ENCODE measurements at places on chromosomes 2 and 18.

GRCh38 chr2:134636714-134637113 is 82.1 kb downstream of the TMEM163 start:
- no peak for DNase-seq

DNA sequence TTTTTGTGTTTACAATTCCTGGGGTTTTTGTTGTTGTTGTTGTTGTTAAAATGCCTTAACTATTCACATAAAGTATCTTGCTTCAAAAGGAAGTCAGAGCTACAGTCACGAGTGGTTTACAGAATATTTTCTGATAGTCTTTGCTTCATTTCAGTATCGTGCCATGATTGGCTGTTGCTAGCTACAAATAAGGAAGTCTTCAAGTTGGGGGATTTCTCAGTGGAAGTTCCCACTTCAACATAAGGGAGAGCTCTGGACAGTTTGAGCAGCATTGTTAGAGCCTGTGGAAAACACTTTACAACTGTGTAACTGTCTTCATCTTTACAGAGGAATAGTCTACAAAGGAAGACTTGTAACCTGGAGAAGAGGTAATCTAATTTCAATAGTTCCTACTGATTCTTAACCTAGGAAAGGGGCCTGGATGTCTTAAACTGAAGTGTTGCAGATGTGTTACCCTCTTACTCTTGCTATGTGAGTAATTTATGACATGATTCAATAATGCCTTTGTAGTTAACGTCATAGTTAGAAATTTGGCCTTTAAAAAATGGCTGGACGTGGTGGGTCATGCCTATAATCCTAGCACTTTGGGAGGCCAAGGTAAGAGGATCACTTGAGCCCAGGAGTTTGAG is 23.4 kb upstream of the TANK start:
- no peak for DNase-seq

DNA sequence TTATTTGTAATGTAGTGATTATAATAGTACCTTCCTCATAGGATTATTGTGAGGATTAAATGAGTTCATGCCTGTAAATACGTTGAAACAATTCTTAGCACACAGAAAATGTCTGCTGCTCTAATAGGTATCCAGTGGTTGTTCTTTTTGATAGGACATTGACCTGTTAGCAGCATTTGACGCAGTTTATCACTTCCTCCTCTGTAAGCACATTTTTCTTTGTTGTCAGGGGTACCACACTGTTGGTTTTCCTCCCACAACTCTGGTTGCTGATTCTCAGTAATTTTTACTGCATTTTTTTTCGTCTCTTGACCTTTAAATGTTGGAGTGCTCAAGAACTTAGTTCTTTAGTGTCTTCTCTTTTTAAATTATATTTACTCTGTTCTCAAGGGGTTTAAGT is 15.4 kb downstream of the PPM1B start:
- no peak for DNase-seq

- peak; percentile 57 for DNase-seq
Measured at GRCh38 chr18:59697236-59697932, at the start of gene CCBE1. TSS of gene CCBE1 (minus strand) at chr18:59697423.

GRCh38 chr2:9214873-9215272 is 8.3 kb downstream of the ASAP2 start:
- no peak for DNase-seq

- no peak for DNase-seq
Measured at GRCh38 chr2:236964291-236964690, 121.4 kb upstream of the COPS8 start.

DNA sequence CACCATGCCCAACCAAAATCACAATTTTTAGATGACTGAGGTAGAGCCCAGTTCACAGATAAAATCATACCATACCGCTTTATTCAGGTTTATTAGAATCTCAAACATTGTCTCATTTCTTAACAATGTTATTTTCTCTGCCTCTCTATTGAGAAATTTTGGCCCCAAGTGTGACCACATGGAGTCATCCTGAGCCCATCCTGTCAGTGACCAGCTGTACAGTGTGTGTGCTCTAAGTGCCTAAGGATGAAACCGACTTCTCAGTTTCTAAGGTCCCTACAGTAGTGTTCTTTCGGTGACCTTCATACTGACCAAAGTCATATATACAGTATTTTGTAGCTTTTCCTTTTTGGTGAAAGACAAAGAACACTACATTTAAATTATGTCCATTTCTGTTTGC is 123.7 kb upstream of the MSTN start:
- DNase-seq = no peak

DNA sequence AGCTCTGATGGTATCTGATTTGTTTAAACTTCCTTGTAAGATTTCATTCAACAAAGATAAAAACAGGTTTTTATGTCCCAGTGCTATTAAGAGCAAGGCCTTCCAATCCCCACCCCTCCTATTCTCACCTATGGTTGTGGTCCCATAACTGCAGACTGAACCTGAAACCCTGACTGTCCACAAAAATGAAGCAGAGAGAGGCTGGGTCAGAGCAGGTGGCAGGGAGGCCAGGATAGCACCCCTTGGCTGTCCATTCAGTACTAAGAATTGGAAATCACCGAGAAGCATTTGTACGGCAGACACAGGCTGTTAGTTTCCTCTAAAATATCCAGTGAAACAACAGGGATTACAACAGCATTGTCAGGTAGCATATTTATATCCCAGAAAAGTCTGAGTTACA is 37.3 kb upstream of the FMNL2 start:
- no peak for DNase-seq

DNA sequence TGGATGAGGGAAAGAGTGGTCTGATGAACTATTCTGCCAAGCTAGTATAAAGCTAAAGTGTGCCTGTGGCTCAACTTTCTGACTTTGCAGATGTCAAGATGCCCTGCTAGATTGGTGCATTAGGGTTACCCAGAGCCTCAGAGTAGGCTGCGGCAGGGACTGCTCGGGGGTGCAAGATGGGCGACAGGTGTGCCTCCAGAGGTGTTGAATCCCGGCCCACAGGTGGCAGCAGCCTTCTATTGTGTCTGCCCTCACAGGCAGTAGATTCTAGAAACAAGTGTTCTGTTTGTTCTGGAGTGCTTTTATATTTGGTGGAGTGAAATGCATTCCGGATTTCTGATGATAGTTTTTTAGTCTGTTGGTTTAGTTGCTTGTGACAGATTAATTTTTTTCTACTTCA is 131.6 kb upstream of the IL1R2 start:
- DNase-seq = no peak

DNA sequence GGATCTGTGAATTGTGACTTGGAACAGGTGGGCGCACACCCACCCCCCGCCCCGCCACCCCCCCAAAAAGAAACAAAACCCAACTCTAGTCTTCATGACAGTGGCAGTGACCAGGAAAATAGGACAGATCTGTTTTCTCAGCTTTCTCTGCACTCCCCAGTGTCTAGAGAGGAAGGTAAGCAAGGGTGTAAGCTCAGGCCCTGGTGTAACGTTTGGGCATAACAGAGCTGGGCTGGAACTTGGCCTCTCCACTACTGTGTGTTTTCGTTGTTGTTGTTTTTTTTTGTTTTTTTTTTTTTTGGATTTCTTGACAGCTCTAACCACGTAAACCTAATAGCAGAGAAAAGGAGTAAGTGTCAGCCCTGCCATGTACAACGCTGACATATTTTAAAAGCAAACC is 1160.8 kb downstream of the DPP10 start:
- DNase-seq = no peak

GRCh38 chr2:41142478-41142877 is 690.6 kb upstream of the SLC8A1 start:
- DNase-seq = no peak

DNA sequence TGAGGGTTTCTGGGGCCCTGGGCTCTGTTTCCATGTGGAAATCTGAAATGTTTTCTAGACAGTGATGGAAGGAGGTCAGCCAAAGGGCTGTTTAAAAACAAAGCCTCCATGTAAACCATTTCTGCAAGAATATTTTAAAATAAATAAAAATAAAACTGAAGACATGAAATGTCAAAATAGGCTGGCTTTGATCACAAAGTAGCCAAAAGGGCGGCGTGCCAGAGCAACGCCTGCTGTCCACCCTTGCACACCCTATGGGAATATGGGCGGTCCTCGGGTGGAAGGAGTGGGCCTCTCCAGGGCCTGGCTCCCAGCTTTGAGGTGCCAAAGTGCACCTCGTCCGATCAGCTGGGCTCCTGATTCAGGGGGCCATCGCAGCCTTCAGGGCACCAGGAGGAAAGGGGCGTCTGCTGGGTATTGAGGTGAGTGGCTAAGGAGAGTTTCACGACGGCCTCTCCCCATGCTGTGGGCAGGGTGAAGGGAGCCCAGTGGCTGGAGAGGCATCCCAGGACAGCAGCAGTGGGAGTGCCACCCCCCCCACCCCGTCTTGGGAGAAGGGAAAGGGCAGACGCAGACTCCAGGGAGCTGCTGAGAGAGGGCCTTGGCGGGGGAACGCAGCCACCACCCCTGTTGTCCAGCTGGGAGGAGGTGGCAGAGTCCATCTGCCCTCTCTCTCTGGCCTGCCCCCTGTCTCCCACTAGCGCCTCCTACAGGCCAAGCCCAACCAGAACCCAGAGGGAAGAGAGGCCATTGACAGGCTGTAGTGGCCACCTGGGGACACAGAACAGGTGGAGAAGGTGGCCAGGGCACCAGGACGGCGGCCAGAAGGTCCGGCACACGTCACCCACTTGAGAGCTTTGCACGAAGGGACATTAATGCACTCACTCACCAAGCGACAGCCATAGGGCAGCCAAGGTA is 5.7 kb upstream of the ERFE start:
- DNase-seq = no peak

GRCh38 chr18:32835951-32836350 is 63.1 kb upstream of the KLHL14 start:
- DNase-seq = no peak
